ENCODE measurements at places on chromosomes 6 and 20.

DNA sequence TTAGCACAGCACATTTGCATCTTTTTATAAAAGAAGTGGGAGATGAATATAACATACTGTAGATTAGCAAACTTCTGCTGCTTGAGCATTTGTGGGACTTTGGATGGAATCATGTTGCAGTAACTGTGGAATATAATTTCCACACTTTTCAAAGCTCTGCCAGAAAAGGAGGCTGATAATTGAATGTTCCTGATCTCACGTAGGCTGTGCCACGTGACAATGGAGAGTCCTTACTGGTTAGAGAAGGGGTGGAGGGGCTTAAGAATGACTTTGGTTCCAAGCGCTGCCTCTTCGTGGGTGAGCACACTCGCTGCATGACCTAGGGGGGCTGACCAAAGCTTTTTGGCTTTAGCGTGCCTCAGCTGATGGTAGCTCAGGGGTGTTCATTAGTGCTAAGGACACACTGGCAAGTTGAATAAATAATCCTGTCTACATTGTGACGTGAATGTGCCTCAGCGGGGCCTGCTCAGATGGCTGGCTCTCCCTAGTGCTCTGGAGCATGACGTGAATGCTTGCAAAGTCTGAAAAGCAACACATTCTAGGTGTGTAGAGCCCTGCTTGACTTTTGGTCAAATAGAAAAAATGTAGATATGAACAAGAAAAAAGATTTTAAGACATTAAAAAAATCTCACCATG is 15.0 kb downstream of the WRNIP1 start:
- DNase-seq, result no peak

DNA sequence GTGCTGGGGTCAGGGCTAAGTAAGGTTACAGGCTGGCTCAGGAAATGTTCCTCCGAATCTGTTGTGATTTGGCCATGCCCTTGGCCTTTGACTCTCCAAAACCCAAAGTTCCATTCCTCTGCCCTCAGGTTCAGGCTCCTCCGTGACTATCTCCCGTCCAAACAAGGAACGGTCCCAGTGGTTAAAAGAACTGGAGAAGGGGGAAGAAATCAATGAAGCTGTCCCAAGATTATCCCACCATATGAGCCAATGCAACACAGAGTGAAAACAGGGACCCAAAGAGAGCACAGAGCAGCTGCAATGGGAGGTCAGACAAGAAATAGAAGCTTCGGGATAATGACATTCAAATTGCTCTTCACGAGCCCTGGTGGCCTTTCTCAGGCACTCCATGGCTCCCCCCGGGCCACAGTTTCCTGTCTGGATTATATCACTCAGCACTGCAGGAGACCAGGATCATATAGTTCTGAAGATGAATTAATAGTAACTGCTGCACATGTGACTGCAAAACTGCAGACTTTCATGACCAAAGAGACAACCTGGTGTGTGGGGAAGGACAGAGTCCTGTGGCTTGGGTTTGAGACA is 211.3 kb downstream of the ZNF217 start:
- no peak for DNase-seq

DNA sequence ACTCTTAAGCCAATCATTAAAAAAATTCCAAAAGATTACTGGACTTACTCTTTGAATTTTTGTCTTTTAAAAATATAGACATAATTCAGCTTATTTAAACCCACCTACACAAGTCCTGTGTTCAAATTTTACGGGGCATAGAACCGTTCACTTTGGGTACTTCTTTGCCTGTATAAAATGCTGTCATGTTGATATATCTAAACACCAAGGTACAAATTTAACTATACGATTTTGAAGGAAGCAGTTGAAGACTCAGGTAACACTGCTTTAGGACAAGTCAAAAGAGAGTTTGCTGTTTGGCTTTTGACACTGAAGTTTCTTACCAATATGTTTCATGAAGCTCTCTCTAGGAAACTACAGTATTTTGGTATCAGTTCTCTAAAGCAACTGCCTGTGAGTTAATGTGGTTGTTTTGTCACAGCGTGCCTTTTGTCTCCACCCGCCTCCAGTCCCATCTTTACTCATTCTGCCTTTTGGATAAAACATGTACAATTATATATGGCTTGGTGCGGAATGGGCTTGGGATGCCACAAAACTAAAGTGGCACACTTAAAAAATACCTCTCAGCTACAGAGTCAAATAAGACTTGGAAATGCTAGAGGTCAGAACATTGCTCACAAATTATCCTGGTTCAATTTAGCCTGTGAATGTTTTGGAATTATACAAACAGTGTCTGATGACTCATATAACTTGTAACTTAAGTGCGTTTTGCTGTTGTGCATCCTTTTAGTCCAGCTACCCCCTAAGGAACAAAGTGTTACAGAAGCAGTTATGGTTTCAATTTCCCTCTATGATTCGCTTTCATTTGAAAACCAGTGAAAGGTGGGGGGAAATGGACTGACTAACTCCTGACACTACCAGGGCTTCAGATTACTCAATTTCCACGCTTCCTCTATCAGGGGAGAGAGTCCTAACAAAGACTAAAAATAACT is 38.7 kb downstream of the RGS17 start:
- no peak for DNase-seq

- no peak for DNase-seq
Observed at GRCh38 chr6:33882154-33882553, 78.4 kb upstream of the MLN start.

DNA sequence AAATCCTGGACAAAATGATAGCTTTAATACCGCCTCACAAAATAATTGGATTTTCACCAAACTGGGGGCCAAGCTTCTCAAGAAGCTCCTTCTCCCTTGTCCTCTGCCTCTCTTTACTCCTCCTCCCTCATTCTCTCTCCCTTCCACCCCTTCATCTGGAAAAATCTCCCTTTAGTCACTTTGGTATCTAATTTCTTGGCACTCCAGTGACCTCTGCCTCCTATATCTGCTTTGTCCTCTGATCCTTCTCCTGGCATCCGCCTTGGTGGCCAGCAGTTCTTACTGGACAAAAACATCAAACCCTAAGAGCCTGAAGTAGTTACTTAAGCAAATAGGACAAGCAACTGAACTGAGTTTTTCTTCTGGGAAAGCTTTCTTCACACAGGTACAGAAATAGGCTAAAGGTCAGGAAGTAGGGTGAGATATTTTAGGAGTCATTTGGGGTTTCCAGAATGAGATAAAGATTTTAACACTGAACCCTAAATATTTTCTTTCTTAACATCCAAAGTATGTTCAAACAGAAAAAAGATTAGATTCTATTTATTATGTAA is 220.7 kb downstream of the ARHGAP18 start:
- no peak for DNase-seq

Data from stimulated activated CD8-positive, alpha-beta memory T cell treated with anti-CD3 and anti-CD28 coated beads, Interleukin-15, amount 100 ng/mL, for 24 hours (primary cell).